ENCODE measurements at places on chromosomes 6 and 20. TPM values are rescaled to one million over a fixed set of nuclear protein-coding genes. Genes with fewer than 3 reads are reported as not detected.

The MBOAT1 gene
- total RNA-seq: 8.6 TPM

DNA sequence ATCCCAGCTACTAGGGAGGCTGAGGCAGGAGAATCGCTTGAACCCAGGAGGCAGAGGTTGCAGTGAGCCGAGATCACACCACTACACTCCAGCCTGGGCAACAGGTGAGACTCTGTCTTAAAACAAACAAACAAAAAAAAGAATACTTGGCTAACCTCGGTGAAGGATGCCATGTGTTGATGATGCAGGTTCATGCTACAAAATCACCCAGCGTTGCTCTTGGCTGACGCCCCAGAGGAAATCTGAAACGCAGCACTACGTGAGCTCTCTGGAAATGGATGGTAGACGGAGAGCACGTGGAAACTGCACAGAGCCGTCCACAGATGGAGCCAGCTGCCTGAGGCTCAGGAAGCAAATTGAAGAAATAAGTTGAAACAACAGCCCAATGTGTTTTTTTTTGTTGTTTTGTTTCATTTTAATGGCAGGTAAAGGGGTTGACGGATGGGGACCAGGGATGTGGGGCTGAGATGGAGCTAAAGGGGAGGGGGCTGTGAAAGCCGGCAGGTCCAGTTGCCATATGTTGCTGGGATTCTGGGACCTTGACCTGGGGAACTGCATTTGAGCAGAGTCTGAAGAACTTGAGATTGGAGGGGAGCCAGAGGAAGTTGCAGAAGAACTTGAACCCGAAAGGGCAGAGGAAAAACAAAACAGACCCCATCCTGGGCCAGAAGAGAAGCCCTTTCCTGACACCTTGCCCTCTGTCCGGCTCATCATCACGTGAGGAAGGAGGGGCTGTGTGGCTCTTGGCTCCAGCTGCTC is 12.8 kb upstream of the MANBAL start:
- H3K4me3 ChIP-seq: no peak overlapping the region
- H3K27ac ChIP-seq: peak overlapping the region; percentile 64
- no peaks in the 10 kb centered on the region for H3K36me3 ChIP-seq
- DNase-seq: peak; percentile 54
- H3K4me1 ChIP-seq: no peaks in the 10 kb centered on the region
- no peaks in the 10 kb centered on the region for H3K27me3 ChIP-seq

DNA sequence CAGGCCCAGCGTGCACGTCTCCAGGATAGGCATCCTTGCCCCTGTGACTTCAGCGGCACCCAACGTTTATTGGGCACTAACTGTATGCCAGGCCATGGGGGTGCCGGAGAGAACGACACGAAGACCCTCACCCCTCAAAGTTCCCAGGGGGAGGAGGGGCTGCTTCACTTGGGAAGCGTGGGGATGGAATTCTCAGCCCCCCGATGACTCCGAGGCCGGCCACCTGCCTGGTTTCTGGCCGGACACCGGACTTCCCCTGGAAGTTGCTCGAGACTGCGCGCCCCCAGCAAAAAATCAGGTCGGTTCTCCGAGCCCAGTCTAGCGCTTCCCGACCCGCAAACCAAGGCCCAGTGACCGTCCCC is 275 bp upstream of the MAVS start:
- peak overlapping the region; percentile 90 for H3K4me3 ChIP-seq
- no peak for DNase-seq
- no peaks in the 10 kb centered on the region for H3K36me3 ChIP-seq
- no peaks in the 10 kb centered on the region for H3K27me3 ChIP-seq
- peak overlapping the region; percentile 89 for H3K27ac ChIP-seq

GRCh38 chr6:64012351-64013001 is 376.9 kb downstream of the PHF3 start:
- H3K4me3 ChIP-seq: no peak overlapping the region
- no peaks in the 10 kb centered on the region for H3K4me1 ChIP-seq
- H3K27me3 ChIP-seq: peaks cover 2% of the 10 kb centered on the region
- H3K27ac ChIP-seq: no peak overlapping the region

GRCh38 chr6:139941826-139942225 is 567.4 kb upstream of the CITED2 start:
- no peak for DNase-seq
- H3K4me1 ChIP-seq: no peaks in the 10 kb centered on the region
- H3K27me3 ChIP-seq: no peaks in the 10 kb centered on the region
- no peak overlapping the region for H3K27ac ChIP-seq
- no peaks in the 10 kb centered on the region for H3K36me3 ChIP-seq

DNA sequence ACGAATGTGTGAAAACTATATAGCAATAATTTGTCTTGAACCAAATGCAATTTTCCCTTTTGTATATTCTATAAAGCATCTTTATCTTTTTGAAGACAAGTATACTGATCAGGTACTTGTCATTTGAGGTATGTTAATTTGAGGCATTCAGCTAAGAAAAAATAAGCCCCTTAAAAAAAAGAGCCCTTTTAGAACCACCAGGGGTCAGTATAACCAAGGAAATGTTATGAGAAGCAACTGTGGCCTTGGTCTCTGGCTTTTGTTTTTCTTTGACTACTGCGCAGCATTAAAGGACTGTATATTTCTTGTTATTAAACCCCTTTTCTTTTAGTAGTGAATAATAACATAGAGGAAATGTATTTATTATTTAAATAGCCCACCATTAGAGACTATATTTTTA is 43.1 kb downstream of the CD109 start:
- no peak overlapping the region for H3K4me3 ChIP-seq
- no peaks in the 10 kb centered on the region for H3K27me3 ChIP-seq
- DNase-seq: no peak
- H3K4me1 ChIP-seq: no peaks in the 10 kb centered on the region
- no peak overlapping the region for H3K27ac ChIP-seq

DNA sequence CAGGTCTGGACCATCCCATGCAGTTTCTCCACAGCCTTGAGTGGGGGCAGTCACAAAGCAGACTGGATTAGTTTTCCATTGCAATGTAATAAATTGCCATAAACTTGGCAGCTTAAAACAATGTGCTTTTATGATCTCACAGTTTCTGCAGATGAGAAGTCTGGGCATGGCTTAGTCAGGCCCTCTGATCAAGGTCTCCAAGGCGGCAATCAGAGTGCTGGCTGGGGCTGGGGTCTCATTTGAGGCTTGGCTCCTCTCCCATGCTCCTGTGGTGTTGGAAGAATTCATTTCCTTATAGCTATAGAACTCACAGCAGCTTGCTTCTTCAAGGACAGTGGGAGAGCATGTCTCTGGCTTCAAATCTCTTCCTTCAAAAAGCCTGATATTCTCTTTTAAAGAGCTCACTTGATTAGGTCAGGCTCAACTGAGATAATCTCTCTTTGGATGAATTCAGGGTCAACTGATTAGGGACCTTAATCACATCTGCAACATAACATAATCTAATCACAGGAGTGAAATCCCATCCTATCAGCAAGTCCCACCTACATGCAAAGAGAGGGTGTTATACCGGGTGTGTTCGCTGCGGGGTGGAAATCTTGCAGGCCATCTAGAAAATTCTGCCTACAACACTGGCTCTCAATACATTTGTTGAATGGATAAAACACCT is 77.4 kb upstream of the SULF2 start:
- no peak overlapping the region for H3K4me3 ChIP-seq
- DNase-seq: no peak
- no peaks in the 10 kb centered on the region for H3K36me3 ChIP-seq
- no peaks in the 10 kb centered on the region for H3K4me1 ChIP-seq

The SCRT2 gene
- total RNA-seq: not detected

- DNase-seq: no peak
- H3K27ac ChIP-seq: no peak overlapping the region
- no peaks in the 10 kb centered on the region for H3K27me3 ChIP-seq
- H3K4me1 ChIP-seq: no peaks in the 10 kb centered on the region
- no peak overlapping the region for H3K4me3 ChIP-seq
Measured at GRCh38 chr6:346386-347030, 45.0 kb upstream of the IRF4 start.

The MACROD2 gene
- total RNA-seq: 8.0 TPM

DNA sequence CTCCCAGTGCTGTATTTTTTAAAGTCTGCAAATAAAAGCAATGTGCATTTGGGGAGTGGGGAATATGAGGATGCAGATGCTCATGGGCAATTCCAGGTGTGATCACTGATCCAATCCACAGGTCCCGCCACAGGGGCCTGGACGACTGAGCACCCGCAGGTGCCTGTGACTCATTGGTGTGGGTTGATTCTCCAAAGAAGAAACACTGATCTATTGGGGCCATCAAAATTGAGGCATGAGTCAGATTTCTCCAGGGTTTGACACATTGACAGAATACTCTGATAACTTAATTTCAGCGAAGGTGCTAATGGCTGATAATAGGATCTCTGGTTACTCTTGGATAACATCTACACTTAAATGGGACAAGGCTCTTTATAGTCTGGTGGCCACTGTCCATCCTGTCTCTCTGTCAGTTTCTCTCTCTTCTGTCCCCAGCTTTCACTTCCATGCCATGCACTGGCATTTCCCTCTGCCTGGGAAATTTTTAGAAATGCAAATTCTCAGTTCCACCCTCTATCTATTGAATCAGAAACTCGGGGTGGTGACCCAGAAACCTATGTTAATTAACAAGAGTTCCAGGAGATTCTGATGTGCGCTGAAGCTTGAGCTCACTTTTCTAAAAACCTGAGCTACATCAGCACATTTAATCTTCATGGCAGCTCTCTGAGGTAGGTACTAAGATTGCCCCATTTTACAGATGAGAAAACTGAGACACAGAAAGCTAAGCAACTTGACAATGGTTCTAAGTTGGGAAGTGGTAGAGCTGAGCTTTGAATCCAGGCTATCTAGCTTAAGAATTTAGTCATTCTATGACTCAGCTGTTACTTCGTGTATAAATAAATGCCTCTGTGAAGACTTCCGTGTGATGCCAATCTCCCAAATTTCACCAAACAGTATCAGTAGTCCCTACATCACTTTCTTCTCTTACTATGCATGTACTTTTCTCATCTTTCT is 10.2 kb upstream of the RCAN2 start:
- H3K27ac ChIP-seq: peak overlapping the region; percentile 3
- H3K4me1 ChIP-seq: no peaks in the 10 kb centered on the region
- DNase-seq: no peak
- no peak overlapping the region for H3K4me3 ChIP-seq

DNA sequence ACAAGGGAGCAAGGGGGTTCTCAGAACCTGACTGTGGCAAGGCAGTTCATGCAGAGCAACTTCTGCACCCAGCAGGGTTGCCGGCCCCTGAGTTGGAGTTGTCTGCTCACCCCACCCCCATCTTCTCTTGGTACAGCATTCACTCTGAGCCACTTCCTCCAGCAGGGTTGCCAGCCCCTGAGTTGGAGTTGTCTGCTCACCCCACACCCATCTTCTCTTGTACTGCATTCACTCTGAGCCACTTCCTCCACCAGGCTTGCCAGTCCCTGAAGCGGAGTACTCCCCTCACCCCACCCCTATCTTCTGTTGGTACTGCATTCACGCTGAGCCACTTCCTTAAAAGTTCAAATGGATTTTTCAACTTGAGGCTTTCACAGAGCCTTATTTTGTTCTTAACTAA is 79.7 kb upstream of the SYNDIG1 start:
- H3K4me1 ChIP-seq: no peaks in the 10 kb centered on the region
- no peak for DNase-seq
- no peak overlapping the region for H3K4me3 ChIP-seq
- H3K36me3 ChIP-seq: no peaks in the 10 kb centered on the region

GRCh38 chr20:38843346-38843745 is 37.8 kb downstream of the PPP1R16B start:
- H3K4me3 ChIP-seq: no peak overlapping the region
- H3K27me3 ChIP-seq: peaks cover 3% of the 10 kb centered on the region
- no peak for DNase-seq
- H3K4me1 ChIP-seq: no peaks in the 10 kb centered on the region

GRCh38 chr20:9403448-9403847 is 110.9 kb upstream of the LAMP5 start:
- H3K4me3 ChIP-seq: no peak overlapping the region
- DNase-seq: no peak
- no peaks in the 10 kb centered on the region for H3K27me3 ChIP-seq
- no peak overlapping the region for H3K27ac ChIP-seq

- no peaks in the 10 kb centered on the region for H3K27me3 ChIP-seq
- H3K4me3 ChIP-seq: peak overlapping the region; percentile 82
- H3K27ac ChIP-seq: peak overlapping the region; percentile 86
- H3K4me1 ChIP-seq: no peaks in the 10 kb centered on the region
Measured at GRCh38 chr6:85677234-85677956, 34.7 kb upstream of the SYNCRIP start.

DNA sequence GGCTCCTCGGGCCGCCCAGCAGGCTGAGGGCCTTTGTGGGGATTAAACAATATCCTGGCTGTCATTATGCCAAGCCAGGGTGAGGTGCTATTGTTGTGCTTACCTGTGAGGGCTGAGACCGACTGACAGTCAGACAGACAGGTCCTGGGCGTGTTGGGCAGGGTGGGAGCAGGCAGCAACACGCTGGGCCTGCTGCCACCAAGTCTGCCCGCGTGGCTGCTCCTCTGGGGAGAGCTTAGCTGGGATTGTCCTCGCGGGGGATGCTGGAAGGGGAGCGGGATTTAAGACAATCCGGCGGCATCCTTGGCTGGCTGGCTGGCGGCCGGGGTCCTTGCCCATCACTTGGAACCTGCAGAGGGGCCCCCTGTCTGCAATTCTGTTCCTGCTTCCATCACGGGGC is 20.0 kb downstream of the ITPR3 start:
- no peaks in the 10 kb centered on the region for H3K36me3 ChIP-seq
- H3K27me3 ChIP-seq: no peaks in the 10 kb centered on the region
- no peak overlapping the region for H3K4me3 ChIP-seq
- H3K27ac ChIP-seq: no peak overlapping the region
- no peak for DNase-seq

- H3K4me3 ChIP-seq: no peak overlapping the region
- H3K36me3 ChIP-seq: no peaks in the 10 kb centered on the region
- H3K27ac ChIP-seq: no peak overlapping the region
- peaks cover 21% of the 10 kb centered on the region for H3K4me1 ChIP-seq
Measured at GRCh38 chr6:108673602-108674001, 112.9 kb downstream of the FOXO3 start.

- no peaks in the 10 kb centered on the region for H3K4me1 ChIP-seq
- no peak overlapping the region for H3K27ac ChIP-seq
- no peak for DNase-seq
- H3K27me3 ChIP-seq: no peaks in the 10 kb centered on the region
- H3K4me3 ChIP-seq: no peak overlapping the region
Measured at GRCh38 chr20:9270831-9271230, 201.9 kb downstream of the PLCB4 start.

DNA sequence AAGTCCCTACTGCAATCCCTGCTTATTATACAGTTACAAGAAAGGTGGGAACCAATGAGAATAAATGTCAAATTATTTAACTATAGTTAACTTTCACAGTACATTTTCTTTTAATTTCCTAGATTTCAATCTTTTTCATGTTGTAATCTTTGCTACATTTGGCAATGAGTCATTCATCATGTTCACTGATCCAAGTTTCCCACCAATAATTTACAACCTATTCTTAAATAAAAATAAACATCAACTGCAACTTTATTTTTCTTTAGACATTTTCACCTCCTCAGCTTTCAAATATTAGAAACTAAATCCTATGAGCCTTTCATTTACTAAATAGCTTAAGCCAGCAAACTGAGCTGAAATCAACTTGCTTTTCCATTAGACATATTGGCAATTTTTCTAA is 541.3 kb upstream of the BTBD3 start:
- no peaks in the 10 kb centered on the region for H3K36me3 ChIP-seq
- no peaks in the 10 kb centered on the region for H3K27me3 ChIP-seq
- no peak for DNase-seq
- H3K4me1 ChIP-seq: no peaks in the 10 kb centered on the region
- no peak overlapping the region for H3K27ac ChIP-seq

The EYA2 gene
- 31.0 TPM for total RNA-seq
